Skin of body (tissue), 3 donors: ENCODE measurements at places on chromosomes 1 and 21. TPM values are rescaled to one million over a fixed set of nuclear protein-coding genes. Genes with fewer than 3 reads are reported as not detected.

GRCh38 chr1:183600136-183600535, 9.9 kb upstream of the NCF2 start:
- DNase-seq = no peak

GRCh38 chr1:189323091-189323490, 1154.6 kb downstream of the BRINP3 start:
- DNase-seq = no peak

DNA sequence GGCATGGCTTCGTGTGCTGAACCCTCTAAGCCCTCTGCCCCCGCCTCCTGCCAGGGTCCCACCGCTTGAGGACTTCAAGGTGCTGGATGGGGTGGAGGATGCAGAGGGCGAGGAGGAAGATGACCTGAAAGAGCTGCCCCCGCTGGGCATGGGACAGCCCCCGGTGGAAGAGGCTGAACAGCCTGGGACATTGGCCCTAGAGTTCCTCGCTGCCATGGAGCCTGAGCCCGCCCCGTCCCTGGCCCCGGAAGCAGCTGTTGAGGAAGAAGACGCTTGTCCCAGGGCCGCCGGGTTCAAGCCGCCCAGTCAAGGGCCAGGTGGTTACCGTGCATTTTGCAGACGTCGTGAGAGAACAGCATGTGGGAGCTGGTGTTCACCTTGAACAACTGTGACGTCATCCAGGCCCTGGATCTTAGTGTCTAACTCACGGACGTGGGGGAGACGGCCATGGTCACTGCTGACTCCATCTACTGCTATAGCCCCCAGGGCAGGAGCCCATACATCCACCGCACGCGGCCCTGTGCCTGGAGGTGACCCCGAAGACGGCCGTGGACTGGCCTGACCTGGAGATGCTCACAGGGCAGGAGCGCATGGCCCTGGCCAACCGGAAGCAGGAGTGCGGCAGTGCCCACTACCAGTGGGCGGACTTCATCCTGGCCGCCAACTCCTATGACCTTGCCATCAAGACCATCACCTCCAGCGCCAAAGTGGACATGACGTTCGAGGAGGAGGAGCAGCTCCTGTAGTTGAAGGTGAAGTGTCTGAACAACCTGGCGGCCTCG, 90.1 kb downstream of the PPP1R12B start:
- DNase-seq = no peak

DNA sequence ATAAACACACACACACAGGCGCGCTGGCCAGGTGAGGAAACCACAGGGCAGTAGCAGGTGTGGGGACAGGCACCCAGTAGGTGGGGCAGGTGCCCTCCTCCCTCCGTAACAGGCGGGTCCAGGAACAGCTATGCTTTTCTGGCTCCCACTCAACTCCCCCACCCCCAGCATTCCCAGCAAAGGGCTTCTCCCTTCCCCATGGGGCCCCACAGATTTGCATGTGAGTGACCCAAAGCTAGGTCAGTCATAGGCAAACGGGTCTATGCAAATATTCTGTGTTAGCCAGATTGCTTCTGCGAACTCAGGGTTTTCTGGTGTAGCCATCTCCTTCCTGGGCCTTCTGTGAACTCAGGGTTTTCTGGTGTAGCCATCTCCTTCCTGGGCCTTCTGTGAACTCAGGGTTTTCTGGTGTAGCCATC, 114.2 kb downstream of the SIK1 start:
- DNase-seq = no peak

GRCh38 chr21:34935452-34935851, 113.7 kb downstream of the RUNX1 start:
- no peak for DNase-seq

GRCh38 chr1:224500796-224501195, 66.2 kb upstream of the WDR26 start:
- DNase-seq = no peak

- DNase-seq = no peak
Observed at GRCh38 chr1:165137551-165138316, 218.8 kb downstream of the LMX1A start.

- no peak for DNase-seq
Observed at GRCh38 chr1:165600793-165601192, 30.2 kb upstream of the MGST3 start.

GRCh38 chr1:30695439-30695841, 27.9 kb downstream of the MATN1 start:
- peak; percentile 53 for DNase-seq

DNA sequence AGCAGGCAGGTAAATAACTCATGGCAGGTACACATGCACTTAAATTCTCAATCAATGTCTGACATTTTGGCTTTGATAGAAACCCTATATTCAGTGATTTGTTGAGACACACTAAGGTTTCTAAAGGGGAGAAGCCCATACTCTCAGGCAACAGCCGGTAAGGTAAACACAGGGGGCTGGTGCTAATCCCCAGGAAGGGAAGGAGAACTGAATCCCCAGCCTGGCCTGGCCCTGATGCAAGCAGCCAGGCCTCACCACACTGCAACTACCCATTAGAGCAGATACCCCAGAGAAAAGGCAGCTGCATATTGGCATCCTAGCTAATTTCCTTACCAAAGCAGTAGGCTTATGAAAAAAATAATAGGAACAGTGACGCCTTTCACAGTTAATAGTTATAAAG, 116.5 kb upstream of the LRRC7 start:
- DNase-seq = no peak

SPRR1B gene
- total RNA-seq = 22.3 TPM

TEX38 gene
- total RNA-seq = not detected

SPRR2E gene
- total RNA-seq = 16.7 TPM
